ENCODE measurements at places on chromosomes 11 and 22. TPM values are rescaled to one million over a fixed set of nuclear protein-coding genes. Genes with fewer than 3 reads are reported as not detected.

GRCh38 chr11:17498475-17498874 lies 21.8 kb upstream of the ABCC8 start:
- H3K4me3 ChIP-seq: no peak overlapping the region
- no peak overlapping the region for H3K27ac ChIP-seq
- no peaks in the 10 kb centered on the region for H3K36me3 ChIP-seq
- DNase-seq: no peak
- H3K27me3 ChIP-seq: peaks cover 36% of the 10 kb centered on the region
- no peaks in the 10 kb centered on the region for H3K4me1 ChIP-seq

GRCh38 chr11:119992171-119993051 lies 145.5 kb downstream of the TRIM29 start:
- H3K4me1 ChIP-seq: no peaks in the 10 kb centered on the region
- H3K27me3 ChIP-seq: peaks cover 46% of the 10 kb centered on the region
- H3K27ac ChIP-seq: no peak overlapping the region
- H3K36me3 ChIP-seq: no peaks in the 10 kb centered on the region

Gene PDE2A
- not detected for total RNA-seq

Gene FAT3
- 4.2 TPM for total RNA-seq

GRCh38 chr11:72695354-72695753 lies 21.1 kb upstream of the PDE2A start:
- peaks cover 24% of the 10 kb centered on the region for H3K36me3 ChIP-seq
- no peak overlapping the region for H3K4me3 ChIP-seq
- no peak overlapping the region for H3K27ac ChIP-seq

- no peak for DNase-seq
- peaks cover 54% of the 10 kb centered on the region for H3K4me1 ChIP-seq
- H3K4me3 ChIP-seq: peak overlapping the region; percentile 68
- H3K27me3 ChIP-seq: peaks cover 2% of the 10 kb centered on the region
- peak overlapping the region; percentile 95 for H3K27ac ChIP-seq
These were observed 13.7 kb downstream of the NARS2 start for GRCh38 chr11:78560826-78561484.

DNA sequence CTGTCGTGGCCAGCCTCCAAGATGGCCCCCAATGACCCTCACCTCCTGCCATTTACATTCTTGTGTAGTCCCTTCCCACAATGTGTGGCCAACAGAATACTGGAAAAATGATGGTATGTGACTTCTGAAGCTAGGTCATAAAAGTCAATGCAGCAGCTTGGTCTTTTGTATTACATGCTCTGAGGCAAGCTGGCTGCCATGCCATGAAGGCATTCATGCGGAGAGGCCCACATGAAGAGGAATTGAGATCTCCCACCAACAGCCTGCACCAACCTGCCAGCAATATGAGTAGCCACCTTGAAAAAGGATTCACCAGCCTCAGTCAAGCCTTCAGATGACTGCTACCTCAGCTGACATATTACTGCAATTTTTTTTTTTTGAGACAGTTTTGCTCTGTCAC lies 4.6 kb downstream of the MRTFA start:
- H3K4me3 ChIP-seq: no peak overlapping the region
- H3K36me3 ChIP-seq: peaks cover 15% of the 10 kb centered on the region
- no peaks in the 10 kb centered on the region for H3K27me3 ChIP-seq
- H3K4me1 ChIP-seq: peaks cover 65% of the 10 kb centered on the region
- DNase-seq: no peak

- no peak for DNase-seq
- H3K27ac ChIP-seq: no peak overlapping the region
- no peaks in the 10 kb centered on the region for H3K4me1 ChIP-seq
- H3K27me3 ChIP-seq: no peaks in the 10 kb centered on the region
- H3K4me3 ChIP-seq: no peak overlapping the region
These were observed 2.2 kb downstream of the OR51E1 start for GRCh38 chr11:4645974-4646373.

Gene SMTNL1
- not detected for total RNA-seq

- DNase-seq: no peak
- no peaks in the 10 kb centered on the region for H3K36me3 ChIP-seq
- no peaks in the 10 kb centered on the region for H3K4me1 ChIP-seq
- no peak overlapping the region for H3K27ac ChIP-seq
- H3K4me3 ChIP-seq: no peak overlapping the region
These were observed 18.8 kb upstream of the SLC36A4 start for GRCh38 chr11:93216511-93217101.
